Ascending aorta (tissue), 2 donors: ENCODE measurements at places on chromosomes 11 and 22. TPM values are rescaled to one million over a fixed set of nuclear protein-coding genes. Genes with fewer than 3 reads are reported as not detected.

- no peaks in the 10 kb centered on the region for H3K36me3 ChIP-seq
- no peaks in the 10 kb centered on the region for H3K27me3 ChIP-seq
- no peaks in the 10 kb centered on the region for H3K4me1 ChIP-seq
- H3K27ac ChIP-seq: no peak overlapping the region
- H3K4me3 ChIP-seq: no peak overlapping the region
Observed at GRCh38 chr11:125289419-125290098, 125.0 kb downstream of the PKNOX2 start.

Gene OR10A3
- total RNA-seq: not detected

- no peak overlapping the region for H3K4me3 ChIP-seq
- H3K27me3 ChIP-seq: no peaks in the 10 kb centered on the region
- no peaks in the 10 kb centered on the region for H3K4me1 ChIP-seq
- H3K27ac ChIP-seq: no peak overlapping the region
Observed at GRCh38 chr11:116166573-116167465, 606.0 kb downstream of the BUD13 start.

DNA sequence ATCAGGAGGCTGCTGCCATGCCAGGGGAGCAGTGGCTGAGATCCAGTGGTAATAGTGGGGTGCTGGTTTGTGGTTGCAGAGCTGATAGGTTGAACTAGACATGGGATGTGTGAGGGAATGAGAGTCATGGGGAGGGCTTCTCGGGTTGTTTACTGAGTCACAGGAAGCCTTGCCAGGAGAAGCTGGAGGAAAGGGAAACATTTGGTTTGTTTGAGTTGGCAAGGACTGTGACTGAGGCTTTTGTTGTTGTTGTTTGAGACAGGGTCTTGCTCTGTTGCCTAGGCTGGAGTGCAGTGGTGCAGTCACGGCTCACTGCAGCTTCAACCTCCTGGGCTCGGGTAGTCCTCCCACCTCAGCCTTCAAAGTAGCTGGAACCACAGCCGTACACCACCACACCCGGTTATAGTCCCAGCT is 49.3 kb downstream of the CABIN1 start:
- peaks cover 5% of the 10 kb centered on the region for H3K4me1 ChIP-seq
- no peaks in the 10 kb centered on the region for H3K27me3 ChIP-seq
- peaks cover 59% of the 10 kb centered on the region for H3K36me3 ChIP-seq
- no peak overlapping the region for H3K4me3 ChIP-seq
- peak overlapping the region; percentile 47 for H3K27ac ChIP-seq

DNA sequence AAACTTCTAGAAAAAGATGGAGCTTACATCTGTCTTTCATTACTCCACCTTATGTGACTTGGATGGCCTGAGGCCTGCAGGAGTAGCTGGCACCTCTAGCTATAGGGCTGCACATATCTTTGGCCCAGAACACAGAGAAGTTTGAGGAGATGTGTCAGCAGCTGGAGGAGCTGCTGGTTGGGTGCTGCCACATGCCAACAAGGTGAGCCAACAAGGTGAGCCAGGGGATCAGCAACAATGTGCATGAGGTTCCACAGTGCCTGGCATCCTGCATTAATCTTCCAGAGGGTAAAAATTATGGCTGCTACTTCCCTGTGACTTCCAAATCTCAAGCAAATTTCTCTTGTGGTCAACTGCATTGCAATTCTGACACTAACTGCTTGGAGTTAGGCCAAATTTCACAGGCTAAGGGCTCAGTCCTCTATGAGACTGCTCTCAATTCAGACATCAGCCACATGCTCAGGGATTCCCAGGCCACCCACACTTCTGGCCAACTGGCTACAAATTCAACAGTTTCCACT is 16.0 kb downstream of the RBM7 start:
- H3K36me3 ChIP-seq: peaks cover 4% of the 10 kb centered on the region
- no peak for DNase-seq
- no peak overlapping the region for H3K4me3 ChIP-seq
